ENCODE measurements at places on chromosomes 11 and 22. TPM values are rescaled to one million over a fixed set of nuclear protein-coding genes. Genes with fewer than 3 reads are reported as not detected.

- DNase-seq = peak; percentile 82
These were observed 9.9 kb downstream of the PCSK7 start for GRCh38 chr11:117221775-117222517.

DNA sequence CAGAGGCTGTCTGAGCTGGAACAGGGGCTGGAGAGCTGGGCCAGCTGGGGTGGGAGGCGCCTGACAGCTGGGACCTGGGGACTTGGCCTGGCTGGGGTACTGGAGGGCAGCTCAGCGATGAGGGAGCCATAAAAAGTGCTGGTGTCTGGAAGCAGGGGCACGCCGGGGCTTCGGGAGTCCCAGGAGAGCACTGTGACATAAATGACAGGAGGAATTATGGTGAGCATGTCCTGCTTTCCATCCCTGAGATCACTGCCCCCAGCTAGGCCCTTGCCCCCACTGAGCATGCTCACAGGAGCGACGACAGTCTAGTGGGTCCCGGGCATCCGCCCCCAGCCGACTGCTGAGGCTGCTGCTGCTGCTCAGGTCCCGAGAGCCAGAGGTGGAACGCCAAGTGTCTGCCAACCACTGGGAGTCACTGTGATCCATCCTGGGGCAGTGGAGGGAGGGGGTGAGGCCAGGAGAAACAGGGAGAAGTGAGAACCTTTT, 6.2 kb downstream of the ROBO4 start:
- DNase-seq = no peak

DNA sequence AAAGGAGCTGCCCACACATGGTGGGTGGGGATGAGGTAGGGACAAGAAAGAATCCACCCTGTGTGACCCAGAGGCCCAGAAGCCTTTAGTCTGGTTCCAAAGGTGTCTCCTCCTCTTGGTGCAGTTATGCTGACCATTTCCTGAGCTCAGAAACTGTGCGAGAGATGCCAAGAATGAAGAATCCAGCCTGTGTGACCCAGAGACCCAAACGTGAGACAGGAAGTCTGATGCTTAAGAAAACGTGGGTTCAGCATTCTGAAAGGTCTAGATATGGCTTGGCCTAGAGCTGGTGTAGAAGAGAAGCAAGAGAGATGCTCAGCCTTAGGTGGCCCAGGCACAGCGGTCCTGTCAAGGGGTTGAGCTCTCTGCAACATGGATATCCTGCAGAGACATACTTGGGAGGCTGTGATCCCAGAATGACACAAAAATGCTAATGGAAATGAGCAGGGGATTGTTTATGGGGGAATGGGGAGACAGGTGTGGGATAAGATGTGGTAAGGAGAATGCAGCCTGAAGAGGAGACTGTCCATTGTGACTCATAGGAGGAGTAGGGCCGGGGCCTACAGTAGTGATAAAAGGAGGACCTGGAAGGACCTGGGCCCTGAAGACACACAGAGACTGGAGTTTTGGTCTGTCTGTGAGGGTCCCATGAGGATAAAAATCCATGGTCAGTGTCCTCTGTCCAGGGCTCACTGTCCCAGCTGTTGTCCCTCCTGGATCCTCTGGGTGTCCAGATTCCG, 79.0 kb downstream of the ZNF280B start:
- DNase-seq = no peak

APOBEC3G gene
- total RNA-seq = 6.8 TPM

FADS2 gene
- 67.5 TPM for total RNA-seq

SLC22A8 gene
- not detected for total RNA-seq

MS4A3 gene
- total RNA-seq = not detected

All from left cardiac atrium (tissue), 4 donors.